ENCODE measurements at places on chromosomes 11 and 22.

GRCh38 chr11:132466983-132467382 lies 1065.3 kb downstream of the OPCML start:
- no peak for DNase-seq

GRCh38 chr11:74282914-74283371 lies 28.5 kb downstream of the P4HA3 start:
- no peak for DNase-seq

- no peak for DNase-seq
Measured at GRCh38 chr11:57547854-57548377, 10.5 kb downstream of the SMTNL1 start.

DNA sequence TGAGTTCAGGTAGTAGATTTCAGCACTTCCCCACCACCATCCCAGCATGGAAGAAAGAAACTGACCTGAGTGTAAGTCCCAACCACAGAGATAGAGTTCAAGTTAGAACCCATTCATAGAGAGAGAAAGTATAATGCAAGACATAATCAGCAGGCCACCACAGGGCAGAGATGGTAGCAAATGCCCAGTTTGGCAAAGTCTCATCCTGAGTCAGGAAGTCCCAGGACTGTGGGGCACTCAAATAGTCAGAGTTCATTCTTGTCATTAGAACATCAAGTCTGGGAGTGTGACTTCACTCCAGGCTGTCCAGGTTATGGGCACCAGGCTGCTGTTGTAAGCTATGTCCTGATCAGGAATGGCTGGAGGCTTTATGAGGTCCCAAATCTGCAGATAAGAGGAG lies 72.0 kb upstream of the USP47 start:
- DNase-seq, result no peak

DNA sequence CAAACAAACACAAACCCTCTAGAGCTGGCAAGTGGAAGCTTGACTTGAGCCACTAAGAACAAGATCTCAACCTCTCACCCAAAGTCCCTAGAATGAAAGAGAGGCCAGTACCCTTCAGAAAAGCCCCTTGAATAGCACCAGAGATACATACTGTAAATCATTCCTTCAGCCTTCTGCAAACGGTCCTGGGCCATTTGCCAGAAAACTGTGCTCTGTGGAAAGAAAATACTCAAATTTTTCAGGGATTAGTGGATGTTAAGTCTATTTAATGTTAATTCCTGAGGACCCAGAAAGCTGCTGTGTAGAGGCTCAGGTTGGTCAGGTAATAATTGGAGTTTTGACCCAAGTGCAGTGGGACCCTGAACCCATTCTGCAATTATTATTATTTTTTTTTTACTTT lies 16.9 kb downstream of the SERPINH1 start:
- no peak for DNase-seq

DNA sequence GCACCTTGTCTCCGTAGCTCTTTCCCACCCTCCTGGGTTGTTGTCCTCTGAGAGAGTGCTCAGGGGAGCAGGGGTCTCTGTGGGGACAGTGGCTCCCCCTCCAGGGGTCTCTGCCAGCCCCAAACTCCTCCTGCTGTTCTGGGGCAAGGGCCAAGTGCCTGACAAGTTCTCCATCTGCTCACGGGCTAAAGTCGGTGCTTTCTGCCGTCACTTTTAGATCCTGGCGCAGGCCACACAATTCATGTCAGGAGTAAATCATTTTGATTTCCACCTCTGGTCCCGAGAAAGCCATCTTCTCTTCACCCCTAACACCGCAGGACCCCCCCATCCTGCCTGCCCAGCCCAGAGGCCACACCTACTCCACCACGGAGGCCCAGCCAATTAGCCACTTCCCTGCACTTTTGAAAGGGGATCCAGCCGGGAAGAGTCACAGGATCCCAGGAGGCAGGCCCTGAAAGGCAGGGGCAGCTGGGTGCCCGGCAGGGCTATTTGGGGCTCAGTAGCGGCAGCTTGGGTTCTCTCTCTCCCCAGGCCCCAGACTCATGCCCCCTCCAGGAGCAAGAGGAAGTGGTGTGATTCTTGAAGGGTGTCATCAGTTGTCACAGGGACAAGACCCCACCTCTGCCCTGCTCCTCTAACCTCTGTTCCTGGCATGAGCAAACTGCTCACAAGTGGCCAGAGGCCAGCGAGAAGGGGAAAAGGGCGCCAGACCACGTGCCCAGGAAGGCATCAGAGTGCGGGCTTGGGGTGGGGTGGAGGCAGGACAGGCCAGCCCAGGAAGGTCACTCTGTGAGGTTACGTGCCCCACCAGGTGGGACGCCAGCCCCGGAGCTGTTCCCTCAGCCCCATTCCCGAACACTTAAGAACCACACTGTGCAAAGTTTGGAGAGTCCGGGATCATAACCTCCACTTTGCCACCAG lies 1.3 kb downstream of the MACROD1 start:
- no peak for DNase-seq

DNA sequence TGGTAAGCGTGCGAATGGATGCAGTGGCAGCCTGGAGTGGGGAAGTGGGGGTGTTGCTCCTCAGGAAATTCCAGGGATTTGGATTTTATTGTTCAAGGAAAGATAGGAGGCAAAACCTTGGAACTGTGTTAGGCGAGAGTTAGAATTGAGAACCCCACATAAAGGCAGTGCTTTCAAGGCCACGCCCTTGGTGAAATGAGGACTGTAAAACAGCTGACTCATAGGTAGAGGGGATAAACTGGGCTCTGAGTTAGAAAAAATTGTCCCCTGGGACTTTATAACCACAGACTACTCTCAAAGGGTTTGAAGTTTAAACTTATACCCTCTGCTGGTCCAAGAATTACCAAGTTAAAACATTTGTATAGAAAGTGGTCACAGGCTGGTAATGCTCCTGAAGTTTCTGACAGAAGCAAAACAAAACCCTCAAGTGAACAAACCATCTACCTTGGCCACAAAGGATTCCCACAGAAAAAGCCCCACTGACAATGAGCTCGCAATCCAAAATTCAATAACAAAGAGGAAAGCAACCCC lies 250.3 kb upstream of the TBCEL start:
- DNase-seq, result peak; percentile 21

DNA sequence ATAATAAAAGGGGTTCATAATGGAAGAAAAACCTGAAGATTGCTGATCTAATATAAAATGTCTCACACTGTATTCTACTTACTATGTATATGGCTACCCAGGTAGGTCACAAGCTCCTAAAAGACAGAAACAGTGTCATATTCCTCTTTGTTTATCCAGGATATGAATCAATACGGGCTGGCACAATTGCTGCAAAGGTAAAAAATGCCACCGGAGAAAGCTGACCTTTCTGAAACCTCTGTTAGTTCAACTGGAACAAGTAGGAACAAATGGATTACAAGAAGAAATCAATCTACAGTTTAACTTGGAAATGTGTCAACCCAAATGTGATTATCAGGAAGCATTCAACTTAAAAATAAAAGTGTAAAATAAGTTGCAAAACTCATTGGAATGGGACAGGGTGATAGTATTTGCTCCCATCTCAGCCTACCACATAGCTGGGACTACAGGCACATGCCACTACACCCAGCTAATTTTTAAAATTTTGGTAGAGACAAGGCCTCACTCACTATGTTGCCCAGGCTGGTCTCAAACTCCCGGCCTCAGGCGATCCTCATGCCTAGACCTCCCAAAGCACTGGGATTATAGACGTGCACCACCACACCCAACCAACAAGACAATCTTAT lies 27.6 kb downstream of the SLC35F2 start:
- no peak for DNase-seq

DNA sequence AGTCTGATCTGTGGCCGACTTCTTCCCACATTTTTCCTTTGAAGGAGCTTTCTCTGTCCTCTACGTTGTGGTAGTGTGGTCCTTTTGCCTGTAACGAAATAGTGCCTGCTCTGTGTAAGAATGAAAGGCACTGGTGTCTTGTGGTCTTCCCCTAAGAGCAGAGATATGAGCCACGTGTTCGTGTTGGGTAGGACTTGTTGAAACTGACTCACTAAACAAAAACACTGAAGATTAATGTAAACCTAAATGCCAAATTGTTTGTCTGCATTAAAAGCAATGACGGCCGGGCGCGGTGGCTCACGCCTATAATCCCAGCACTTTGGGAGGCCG lies 10.1 kb upstream of the RPS3 start:
- DNase-seq, result no peak

DNA sequence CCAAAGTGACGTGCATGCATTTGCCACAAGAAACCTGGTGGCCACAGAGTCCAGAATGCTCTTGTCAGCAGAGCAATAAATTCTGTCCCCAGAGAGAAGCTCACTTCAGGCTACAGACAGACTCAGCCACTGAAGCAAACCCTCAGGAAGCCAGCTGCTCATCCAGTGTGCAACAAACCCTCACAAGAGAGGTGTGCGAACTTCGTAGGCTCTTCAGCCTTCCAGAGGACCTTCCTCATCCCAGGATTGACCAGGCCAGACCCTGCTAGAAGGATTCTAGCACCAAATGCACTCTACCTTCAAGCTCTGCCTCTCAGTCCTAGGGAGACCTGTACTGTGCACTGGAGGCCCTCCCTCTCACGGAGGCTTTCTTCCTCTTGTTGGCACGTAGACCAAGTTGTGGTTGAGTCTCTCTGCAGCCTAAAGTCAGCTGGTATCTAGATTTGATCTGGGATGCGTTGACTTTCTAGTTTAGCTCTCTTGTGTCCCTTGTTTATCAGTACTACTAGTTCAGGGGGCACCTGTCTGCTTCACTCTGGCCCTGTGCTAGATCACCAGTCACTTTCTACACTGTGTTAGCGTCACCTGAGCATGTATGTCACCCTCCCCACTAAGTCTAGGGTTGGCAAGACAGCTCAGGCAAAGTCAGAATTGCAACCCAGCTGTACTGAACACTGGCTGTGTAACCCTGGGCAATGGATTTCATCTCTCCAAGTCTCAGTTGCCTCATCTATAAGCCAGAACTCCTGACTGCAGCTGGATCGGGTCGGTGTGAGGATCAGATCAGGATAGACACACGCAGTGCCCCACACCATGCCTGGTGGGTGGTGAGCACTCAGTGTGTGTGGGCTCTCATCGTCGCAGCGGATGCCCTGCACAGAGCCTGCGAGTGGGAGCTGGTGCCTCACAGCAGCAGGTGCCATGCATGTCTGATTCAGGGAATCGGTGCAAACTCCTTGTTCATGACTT lies 22.1 kb upstream of the TMPRSS13 start:
- DNase-seq, result no peak

DNA sequence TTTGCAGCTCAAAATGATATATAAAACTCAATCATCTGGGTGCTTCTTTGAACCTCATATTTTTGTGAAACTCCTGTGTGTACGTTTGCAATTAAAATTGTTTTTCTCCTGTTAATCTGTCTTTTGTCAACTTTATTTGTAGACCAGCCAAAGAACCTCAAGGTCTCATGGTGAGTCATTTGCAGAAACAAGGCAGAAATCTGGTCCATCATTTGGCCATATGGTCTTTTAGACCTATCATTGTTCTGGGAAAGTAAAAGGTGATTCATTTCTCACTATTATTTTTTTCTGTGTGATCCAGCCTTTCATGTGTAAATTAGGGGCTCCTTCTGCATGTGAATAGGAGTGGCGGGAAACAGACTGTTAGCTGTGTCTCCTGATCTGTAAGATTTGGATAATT lies 399.1 kb upstream of the DDI1 start:
- no peak for DNase-seq

DNA sequence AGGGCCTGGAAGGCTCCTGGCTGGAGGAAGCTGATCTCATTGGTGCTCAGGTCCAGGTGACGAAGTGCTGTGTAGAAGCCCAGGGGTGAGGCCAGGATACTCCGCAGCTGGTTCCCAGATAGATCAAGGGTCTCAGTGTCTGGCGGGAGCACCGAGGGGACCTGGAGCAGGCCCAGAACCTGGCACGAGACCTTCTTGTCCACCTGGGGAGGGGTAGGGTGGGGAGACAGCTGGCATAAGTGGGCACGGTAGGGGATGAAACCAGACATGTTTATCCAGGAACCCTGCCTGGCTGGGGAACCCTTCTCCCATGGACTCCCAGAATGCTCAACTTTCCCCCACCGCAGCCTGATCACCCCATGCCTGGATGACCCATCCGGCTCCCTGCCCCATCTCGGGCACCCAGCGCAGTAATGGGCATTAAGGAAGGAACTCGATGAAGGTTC lies 9.2 kb downstream of the LRRC32 start:
- DNase-seq, result no peak

DNA sequence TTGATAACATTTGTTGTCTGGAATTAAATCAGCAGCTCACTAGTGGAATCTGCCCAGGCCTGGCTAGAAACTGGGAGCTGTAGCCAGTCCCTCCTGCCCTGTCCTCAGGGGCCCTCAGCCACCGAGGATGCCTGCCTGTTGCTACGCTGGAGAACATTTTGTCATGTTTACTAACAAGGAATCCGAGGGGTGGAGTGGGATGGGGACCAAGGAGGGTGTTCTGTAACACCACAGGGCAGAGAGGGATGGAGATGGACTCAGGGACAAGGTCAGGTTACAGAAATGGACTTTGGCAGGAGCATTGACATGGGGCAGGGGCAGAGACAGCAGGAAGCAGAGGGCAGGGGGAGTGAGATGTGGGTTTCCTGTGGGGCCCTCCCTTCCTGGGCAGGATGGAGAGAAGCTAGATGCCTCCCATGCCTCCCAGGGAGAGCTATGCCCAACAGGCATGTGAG lies 45.8 kb upstream of the AMPD3 start:
- no peak for DNase-seq

DNA sequence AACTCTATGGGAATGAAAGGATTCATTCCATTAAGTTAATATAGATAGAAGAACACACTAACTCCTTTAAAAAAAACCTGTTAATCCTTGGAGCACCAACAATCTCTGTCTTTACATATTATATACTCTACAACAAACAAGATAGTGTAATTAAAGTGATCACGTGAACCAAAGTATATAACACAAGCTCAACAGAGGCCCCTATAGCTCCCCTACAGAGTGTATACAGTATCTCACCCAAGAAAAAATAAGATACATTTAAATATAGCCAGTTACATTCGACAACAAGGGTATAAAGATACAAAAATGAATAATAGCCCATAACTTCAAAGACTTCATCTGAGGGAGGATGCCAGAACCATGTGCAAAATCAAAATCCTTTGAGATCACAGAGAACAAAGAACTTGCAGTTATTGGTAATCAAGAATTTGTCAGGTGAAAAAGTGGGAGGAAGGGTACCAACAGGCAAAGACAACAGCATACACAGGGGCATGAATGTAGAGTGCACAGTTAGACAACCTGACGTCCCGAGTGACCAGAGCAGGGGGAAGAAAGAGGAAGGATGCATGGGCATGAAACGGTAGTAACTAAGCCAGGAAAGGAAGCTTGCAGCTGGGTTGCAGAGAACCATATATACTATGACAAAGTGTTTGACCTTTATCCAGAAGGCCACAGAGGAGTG lies 4.7 kb downstream of the FCHSD2 start:
- no peak for DNase-seq

DNA sequence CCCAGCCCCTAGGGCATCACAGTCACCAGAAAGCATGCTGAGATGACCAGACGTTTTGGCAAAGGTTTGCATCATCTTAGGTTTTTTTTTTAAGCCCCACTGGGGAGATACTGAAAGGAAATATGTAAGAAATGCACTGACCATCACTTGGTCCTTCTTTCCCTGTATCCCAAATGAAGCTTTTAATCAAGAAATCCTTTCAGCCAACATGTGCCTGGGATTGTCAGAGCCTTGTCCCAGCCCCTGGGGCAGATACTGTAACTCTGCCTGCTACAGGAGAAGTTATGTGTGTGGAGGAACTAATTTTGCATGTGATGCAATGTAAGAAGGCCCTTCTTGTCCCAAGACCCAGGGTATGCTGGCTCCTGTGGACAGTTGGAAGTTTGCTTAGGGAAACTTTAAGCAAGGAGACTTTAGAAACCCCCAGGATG lies 65.6 kb downstream of the PPFIBP2 start:
- no peak for DNase-seq
